ENCODE measurements at places on chromosomes 16 and 17.

DNA sequence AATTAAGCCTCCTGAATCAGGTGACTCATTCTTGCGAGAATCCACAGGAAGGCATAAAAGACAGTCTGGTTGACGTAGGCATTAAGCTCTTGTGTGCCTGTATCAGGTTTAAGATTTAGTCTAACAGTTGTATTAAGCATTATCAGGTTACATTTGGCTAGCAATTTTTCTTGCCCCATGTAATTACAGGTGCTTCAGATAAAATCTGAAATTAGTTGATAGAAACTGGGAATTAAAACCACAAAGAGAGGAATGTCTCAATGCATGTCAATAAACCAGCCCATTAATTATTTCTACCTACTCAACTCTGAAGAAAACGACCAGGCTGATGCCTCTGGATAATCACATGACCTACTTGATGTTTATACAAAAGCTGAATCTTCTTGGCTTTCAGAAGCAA is 217.2 kb downstream of the CA10 start:
- no peak for DNase-seq

DNA sequence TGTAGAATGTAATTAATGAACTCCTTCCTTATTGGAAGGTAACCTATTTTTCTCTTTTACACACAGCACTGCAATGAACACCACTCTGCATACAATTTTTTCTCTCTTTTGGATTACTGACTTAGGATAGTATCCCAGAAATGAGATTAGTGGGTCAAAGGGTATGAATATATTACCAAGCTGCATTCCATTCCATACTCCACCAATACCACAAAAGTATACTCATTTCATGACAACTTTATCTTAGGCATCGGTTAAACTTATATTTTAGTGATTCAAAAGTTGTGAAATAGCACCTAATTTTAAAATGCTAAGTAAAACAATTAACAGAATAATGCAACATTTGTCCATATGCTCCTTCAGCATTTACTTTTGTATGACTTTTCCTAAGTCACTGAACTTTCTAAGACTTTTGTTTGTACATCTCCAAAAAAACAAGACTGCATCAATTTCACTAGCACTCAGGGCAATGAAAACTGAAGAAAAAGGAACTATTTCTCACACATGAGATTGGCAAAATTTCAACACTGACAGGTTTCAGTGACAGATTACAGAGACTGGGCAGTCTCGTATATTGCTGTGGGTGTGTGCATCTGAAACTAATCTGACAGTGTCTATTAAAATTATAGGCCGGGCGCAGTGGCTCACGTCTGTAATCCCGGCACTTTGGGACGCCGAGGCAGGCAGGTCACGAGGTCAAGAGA is 32.1 kb downstream of the HELZ start:
- no peak for DNase-seq

- DNase-seq: peak; percentile 53
These were observed 4.5 kb downstream of the PMP22 start for GRCh38 chr17:15260376-15261257.

GRCh38 chr16:26970292-26970691 is 96.4 kb upstream of the C16orf82 start:
- no peak for DNase-seq

DNA sequence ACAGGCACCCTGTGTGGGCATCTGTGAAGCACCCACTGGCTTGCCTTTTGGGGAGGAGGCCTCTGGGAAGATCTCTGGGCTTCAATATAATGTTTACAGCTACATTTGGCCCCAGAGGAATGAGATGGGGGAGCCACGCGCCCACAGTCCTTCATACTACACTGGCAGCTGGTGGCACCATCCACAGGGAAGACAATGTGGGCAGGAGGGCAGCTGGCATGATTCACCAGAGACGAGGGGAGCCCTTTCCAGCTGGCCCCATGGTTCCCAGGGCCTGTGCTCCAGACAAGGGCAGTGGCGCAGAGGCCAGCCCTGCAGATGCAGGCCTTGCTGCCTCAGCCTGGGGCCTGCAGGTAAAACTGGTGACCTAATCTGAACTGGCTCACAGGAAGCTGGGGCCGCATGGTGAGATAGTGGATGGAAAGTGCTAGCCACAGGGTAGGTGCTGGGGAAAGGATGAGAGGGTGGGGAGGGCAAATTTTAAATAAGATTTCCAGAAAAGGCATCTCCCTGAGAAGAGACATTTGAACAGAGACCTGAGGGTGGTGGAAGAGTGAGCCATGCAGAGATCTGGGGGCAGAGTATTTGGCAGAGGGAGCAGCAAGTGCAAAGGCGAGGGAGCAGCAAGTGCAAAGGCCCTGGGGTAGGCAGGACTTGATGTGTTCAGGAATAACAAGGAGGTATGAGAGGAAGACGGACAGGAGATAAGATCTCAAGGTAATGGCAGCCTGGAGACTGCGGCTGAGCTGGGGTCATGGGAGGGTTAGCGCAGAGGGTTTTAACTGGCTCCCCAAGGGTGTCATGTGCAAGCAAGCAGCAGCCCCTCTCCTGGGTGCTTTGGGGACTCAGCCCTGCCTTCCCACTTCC is 12.1 kb upstream of the KCNJ12 start:
- no peak for DNase-seq

- no peak for DNase-seq
These were observed 27.1 kb downstream of the TBC1D3B start for GRCh38 chr17:36149296-36149820.

DNA sequence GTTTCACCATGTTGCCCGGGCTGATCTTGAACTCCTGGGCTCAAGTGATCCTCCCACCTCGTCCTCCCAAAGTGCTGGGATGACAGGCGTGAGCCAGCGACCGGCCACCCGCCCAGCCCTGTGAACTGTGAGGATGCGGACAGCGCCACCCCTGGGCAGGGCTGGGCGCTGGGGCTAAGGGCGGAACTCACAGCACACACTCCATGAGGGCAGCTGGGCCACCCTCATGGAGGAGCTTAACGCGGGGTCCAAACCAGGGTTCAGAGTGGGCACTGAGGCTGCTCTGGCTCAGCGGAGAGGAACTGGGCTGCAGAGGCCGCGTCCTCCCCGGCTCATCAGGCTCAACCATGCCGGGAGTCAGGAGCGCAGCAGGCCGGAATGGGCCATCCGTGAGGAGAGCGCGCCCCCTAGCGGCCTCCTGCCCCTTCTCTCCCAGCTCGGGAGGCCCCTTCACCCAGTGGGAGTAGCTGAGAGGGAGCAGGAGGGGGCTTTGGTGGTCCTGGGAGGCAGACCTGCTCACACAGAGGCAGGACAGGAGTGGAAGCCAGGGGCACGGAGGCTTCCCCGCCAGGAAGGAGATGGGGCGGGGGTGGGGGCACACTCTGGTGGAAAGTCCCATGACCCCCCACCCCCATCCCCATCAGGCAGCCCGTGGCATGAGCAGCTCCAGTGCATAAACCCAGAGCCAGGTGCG is 13.8 kb downstream of the CORO7 start:
- no peak for DNase-seq

- no peak for DNase-seq
These were observed 23.1 kb downstream of the TNFRSF13B start for GRCh38 chr17:16948587-16949376.

- no peak for DNase-seq
These were observed 6.6 kb upstream of the PMP22 start for GRCh38 chr17:15271741-15272140.

DNA sequence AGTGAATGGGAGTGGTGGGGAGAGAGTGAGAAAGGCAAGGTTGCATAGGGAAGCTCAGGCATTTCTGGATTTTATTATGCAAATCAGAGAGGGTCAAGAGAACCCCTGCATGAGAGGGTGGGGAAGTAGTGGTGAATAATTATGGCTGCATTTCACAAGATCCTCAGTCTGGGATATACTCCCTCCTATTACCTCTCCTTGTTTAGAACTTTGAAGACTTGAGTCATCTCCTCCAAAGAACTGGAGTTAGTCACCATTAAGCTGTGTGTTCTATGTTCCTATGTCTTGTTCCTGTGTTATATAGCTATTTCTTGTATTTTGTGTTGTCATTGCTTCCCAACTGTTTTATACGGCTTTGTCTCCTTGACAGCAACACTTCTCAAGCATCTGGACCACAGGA is 18.4 kb downstream of the SOX9 start:
- DNase-seq: no peak

DNA sequence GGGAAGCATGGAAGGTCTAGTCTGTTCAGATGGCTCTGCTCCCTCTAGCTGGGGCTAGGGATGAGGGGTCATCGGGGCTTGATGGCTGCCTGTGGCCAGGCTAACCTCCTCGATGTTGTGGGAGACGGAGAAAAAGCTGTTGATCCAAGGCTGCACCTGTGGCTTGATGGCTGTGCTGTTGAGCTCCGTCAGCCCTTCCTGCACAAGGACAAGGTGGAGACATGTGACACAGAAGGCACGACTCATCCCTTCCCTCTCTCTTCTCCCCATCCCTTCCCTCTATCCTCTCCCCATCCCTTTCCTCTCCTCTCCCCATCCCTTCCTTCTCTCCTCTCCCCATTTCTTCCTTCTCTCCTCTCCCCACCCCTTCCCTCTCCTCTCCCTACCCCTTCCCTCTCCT is 28.2 kb downstream of the FCSK start:
- no peak for DNase-seq

- DNase-seq: no peak
These were observed 54.8 kb downstream of the CDK5R1 start for GRCh38 chr17:32541640-32542039.

- DNase-seq: no peak
These were observed 9.7 kb downstream of the RHBDL3 start for GRCh38 chr17:32275060-32276042.

- DNase-seq: no peak
These were observed 25.5 kb downstream of the MYO18A start for GRCh38 chr17:29154516-29155226.

- DNase-seq: no peak
These were observed 167.9 kb upstream of the NOL11 start for GRCh38 chr17:67549820-67550219.

GRCh38 chr17:57671667-57672632 is 73.1 kb downstream of the CCDC182 start:
- peak; percentile 40 for DNase-seq

DNA sequence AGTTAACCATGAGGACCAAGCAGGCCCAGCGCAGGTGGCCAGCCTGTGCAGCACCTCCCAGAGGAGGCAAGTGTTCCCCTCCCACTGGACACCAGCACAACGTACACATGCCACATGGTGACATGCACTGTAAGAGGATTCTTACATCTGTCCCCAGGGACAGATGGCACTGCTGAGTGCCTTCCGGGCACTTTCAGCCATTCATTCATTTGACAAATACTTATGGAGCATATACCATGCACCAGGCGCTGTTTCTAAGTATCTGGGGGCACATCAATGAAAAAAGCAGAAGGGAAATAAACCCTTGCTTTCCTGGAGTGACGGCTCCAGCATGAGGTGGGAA is 79.6 kb downstream of the GAS7 start:
- no peak for DNase-seq

DNA sequence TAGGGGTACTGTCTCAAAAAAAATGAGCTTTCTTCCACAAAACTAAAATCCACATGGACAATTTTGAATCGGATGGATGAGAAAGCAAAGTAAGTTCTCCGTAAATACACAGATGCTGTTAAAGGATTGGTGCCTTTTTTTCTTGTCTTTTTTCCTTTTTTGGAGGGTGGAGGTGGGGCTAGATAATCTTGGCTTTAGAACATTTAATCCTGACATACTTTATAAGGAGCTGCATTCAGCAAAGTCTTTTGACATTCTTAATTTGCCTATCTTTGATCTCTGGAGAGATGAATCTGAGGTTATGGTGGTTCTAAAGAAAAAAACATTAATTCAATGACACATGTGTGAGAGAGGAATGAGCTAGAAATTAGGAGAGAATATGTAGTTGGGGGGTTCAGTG is 312.3 kb upstream of the KCNJ16 start:
- no peak for DNase-seq

DNA sequence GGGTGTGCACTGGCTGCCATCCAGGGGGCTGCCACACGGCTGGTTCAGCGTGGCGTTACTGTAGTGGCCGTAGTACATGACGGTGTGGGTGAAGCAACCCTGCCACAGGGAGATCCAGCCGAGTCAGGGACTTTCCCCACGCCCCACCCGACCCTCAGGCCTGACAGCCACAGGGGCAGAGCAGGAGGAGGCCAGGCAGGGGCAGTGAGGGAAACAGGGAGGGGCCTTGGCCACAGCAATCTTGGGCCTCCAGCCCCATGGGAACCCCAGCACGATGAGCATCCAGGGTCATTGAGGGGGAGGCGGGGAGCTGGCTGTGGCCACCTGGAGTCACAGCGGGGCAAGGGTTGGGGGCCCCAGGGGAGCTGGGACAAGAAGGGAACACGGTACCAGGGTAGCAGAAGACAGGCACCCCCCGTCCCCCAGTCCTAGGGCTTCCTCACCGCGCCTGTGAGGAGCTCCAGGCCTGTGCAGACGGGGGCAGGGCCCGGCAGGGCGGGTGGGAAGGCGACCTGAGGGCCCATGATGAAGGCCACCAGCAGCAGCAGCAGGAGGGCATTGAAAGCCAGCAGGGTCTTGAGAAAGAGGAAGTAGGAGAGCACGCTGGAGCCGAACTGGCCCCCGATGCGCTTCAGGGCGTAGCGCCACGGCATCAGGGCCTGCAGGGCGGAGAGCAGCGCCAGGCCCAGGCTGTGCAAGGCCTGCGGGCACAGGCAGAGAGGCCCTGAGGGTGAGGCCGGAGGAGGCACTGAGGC is 4.3 kb downstream of the TMC6 start:
- no peak for DNase-seq

DNA sequence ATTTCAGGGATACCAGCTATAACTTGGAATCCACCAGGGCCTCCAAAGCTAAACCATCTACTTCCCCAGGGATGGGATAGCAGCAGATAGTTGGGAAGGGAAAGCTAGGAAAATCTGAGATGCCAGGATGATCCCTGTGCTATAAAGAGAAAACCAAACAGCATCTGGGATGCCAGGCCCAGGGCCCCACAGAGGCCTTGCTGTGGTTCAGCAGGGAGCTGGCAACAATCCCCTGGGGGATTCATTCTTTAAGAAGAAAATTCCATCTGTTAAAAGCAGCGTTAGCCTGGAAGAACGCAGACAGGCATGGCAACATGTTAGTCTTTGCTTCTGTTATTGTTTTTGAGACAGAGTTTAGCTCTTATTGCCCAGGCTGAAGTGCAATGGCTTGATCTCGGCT is 16.6 kb downstream of the MYO18A start:
- no peak for DNase-seq

DNA sequence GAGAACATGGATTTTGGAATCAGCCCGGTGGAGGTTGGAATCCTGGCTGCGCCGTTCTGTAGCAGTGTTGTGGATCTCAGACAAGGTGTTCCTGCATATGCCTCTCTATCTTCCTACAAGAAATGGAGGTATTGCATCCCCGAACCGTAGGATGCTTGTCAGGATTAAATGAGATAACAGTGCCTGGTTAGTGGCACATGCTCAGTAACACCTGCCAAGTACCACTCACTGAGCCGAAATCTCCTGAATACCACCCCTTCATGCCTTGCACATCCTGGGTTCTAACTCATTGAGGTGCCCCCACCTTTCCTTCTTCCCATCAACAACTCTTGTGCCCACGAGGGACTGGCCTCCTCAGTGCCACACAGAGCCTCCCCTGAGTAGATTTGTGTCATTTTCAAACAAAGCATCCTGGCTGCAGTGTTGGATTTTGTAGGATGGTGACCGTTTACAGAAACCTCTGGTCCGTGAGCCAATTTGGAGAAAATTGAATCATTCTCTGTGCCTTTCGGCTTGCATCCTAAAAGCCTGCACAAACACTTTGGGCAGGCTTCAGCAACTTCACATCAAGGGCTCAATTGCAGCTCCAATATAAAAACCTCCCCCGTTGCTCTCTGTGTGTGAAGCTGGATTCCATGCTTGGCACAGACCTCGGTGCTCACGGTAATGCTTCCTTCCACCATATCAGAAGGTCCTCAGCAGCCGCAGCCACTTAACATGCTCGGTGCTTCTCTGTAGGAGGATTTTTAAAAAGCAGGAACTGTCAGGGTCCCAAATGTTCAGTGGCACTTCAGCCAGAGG is 84.2 kb downstream of the WWOX start:
- DNase-seq: no peak

- no peak for DNase-seq
These were observed 260.8 kb upstream of the PSMD7 start for GRCh38 chr16:74035816-74036215.

All from activated CD8-positive, alpha-beta memory T cell treated with anti-CD3 and anti-CD28 coated beads for 48 hours (primary cell).